Gastrocnemius medialis (tissue), 4 donors: ENCODE measurements at places on chromosomes 1 and 21. TPM values are rescaled to one million over a fixed set of nuclear protein-coding genes. Genes with fewer than 3 reads are reported as not detected.

The C1QA gene
- total RNA-seq, result 64.4 TPM

The FBXO2 gene
- 6.1 TPM for total RNA-seq

The THEMIS2 gene
- 7.4 TPM for total RNA-seq

The EDEM3 gene
- total RNA-seq, result 51.1 TPM

The TEDDM1 gene
- total RNA-seq, result not detected

DNA sequence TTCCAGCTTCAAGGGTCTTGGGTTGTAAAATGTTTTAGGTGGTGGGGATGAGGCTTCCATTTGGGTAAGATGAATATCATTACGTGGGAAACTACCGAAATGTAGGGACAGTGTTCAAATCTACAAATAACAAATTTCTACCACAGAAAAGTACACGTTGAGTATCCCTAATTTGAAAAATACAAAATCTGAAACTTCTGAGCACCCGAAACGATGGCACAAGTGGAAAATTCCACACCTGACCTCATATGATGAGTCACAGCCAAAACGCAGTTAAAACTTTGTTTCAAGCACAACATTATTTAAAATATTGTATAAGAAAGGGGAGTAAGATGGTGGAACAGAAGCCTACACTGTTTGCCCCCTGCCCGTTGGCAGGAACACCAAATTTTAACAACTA, 8.8 kb upstream of the HENMT1 start:
- no peaks in the 10 kb centered on the region for H3K4me1 ChIP-seq
- H3K27ac ChIP-seq, result no peak overlapping the region
- H3K27me3 ChIP-seq, result no peaks in the 10 kb centered on the region
- no peak for DNase-seq
- no peaks in the 10 kb centered on the region for H3K36me3 ChIP-seq
- no peak overlapping the region for H3K4me3 ChIP-seq

- no peak overlapping the region for H3K4me3 ChIP-seq
- DNase-seq, result no peak
- no peaks in the 10 kb centered on the region for H3K36me3 ChIP-seq
- H3K4me1 ChIP-seq, result no peaks in the 10 kb centered on the region
Observed at GRCh38 chr1:931380-932172, 7.9 kb downstream of the SAMD11 start.

- no peaks in the 10 kb centered on the region for H3K36me3 ChIP-seq
- DNase-seq, result no peak
- no peaks in the 10 kb centered on the region for H3K27me3 ChIP-seq
- no peak overlapping the region for H3K4me3 ChIP-seq
Observed at GRCh38 chr1:87939444-87939843, 610.8 kb downstream of the LMO4 start.

DNA sequence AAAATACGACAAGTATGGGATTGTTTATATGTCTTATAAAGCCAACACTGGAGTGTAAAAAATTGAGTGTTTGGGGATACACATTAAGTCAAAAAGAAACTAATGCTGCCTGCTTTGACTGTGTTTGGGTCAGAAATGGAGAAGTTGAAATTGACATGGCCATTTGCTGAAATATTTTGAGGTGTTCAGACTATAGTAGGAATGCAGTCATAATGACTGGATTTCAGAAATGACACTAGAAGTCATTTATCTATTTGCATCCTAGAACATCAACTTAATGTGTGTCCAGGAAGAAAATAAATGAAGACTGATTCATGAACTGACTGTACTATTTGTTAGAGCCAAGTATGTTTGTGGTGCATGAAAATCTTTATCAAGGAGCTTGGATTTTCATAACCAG, 28.4 kb downstream of the RASAL2 start:
- no peaks in the 10 kb centered on the region for H3K36me3 ChIP-seq
- no peaks in the 10 kb centered on the region for H3K4me1 ChIP-seq
- H3K4me3 ChIP-seq, result no peak overlapping the region
- H3K27me3 ChIP-seq, result no peaks in the 10 kb centered on the region
- H3K27ac ChIP-seq, result no peak overlapping the region

GRCh38 chr21:15775291-15775690, 45.5 kb downstream of the USP25 start:
- DNase-seq, result no peak
- no peak overlapping the region for H3K4me3 ChIP-seq
- no peaks in the 10 kb centered on the region for H3K27me3 ChIP-seq
- H3K4me1 ChIP-seq, result peaks cover 68% of the 10 kb centered on the region

DNA sequence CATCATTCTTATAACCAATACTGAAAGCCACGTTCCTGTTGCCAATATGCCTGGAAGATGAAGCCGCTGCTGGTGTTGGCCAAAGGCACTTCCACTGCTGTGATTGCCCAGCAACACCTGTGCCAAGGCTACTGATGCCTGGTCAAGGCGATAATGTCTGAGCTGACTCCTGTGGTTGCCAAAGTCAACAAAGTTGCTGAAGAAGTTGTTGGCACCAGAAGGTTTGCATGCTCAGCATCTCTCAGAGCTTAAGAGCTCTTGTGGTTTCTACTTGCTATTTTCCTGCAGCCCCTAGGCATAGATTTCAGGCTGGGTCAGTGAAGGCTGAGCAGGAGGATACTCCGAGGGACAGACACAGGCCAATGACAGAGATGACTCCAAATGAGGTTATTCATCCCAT, 63.4 kb upstream of the RAB3GAP2 start:
- no peaks in the 10 kb centered on the region for H3K36me3 ChIP-seq

GRCh38 chr1:68826836-68827235, 330.0 kb upstream of the DEPDC1 start:
- no peaks in the 10 kb centered on the region for H3K27me3 ChIP-seq
- no peaks in the 10 kb centered on the region for H3K36me3 ChIP-seq
- H3K4me3 ChIP-seq, result no peak overlapping the region
- H3K27ac ChIP-seq, result no peak overlapping the region

DNA sequence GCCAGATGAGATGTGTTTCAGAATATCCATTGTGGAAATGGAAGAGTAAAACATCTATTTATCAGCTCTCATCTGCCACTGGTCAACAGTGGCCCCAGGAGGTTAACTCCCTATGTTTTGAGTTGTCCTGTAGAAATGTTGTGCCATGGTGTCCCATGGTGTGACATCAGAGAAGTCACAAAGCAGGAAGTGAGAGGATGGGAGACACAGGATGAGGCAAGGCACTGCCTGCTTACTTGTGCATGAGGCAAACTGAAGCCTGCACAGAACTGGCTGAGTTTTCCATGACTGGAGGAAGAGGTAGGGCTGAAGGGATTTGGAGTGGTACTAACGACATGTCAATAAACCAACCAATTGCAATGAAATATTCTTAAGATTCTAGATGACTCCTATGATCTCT, 131.5 kb upstream of the ZNF644 start:
- H3K27ac ChIP-seq, result no peak overlapping the region
- no peaks in the 10 kb centered on the region for H3K36me3 ChIP-seq
- H3K27me3 ChIP-seq, result no peaks in the 10 kb centered on the region
- DNase-seq, result no peak

DNA sequence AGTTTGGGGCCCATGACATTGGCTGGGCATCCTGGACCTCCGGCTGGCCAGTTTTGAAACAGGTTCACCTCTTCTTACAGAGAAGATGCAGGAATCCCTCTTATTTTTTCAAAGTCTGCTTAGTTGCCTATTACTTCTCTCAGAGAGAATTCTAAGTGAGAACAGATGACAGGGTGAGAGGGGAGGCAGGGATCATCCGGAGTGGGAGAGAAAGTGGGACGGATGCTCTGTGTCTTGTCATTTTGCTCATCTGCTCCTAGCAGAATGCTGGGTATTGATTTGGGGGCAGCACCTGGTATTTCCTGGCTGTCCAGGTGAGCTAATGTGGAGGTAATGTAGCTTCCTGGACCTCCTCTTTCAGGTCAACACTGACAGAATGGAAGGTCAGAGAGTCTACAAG, 32.4 kb downstream of the GNG4 start:
- H3K27me3 ChIP-seq, result no peaks in the 10 kb centered on the region
- no peaks in the 10 kb centered on the region for H3K4me1 ChIP-seq
- H3K36me3 ChIP-seq, result no peaks in the 10 kb centered on the region
- no peak for DNase-seq
- H3K27ac ChIP-seq, result no peak overlapping the region
- no peak overlapping the region for H3K4me3 ChIP-seq

GRCh38 chr1:230568676-230569075, 73.6 kb upstream of the COG2 start:
- H3K4me1 ChIP-seq, result no peaks in the 10 kb centered on the region
- no peak overlapping the region for H3K27ac ChIP-seq
- no peak for DNase-seq
- H3K4me3 ChIP-seq, result no peak overlapping the region
- no peaks in the 10 kb centered on the region for H3K27me3 ChIP-seq

DNA sequence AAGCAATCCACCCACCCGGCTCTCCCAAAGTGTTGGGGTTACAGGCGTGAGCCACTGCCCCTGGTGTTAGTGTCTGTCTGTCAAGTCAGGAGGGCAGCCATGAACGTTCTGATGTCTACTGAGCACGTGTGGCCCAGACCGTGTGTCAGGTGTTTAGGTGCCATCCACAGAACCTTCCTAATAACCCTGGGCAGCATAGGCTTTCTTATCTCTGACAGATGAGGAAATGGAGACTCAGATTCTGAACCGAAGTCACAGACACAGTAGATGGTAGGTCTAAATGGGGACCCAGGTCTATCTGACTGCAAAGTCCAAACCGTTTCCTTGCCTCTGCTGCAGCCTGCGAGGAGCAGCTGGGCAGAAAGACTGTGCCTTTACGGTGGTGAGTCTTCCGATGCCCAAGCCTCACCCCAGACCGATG, 622 bp upstream of the IL6R start:
- H3K4me3 ChIP-seq, result no peak overlapping the region
- no peaks in the 10 kb centered on the region for H3K27me3 ChIP-seq
- H3K36me3 ChIP-seq, result no peaks in the 10 kb centered on the region
- DNase-seq, result peak; percentile 28
- peaks cover 34% of the 10 kb centered on the region for H3K4me1 ChIP-seq
- peak overlapping the region; percentile 99 for H3K27ac ChIP-seq

- no peak overlapping the region for H3K4me3 ChIP-seq
- no peaks in the 10 kb centered on the region for H3K36me3 ChIP-seq
- no peaks in the 10 kb centered on the region for H3K27me3 ChIP-seq
- no peak for DNase-seq
Observed at GRCh38 chr1:41259221-41259620, 17.1 kb upstream of the SCMH1 start.

GRCh38 chr1:201094832-201095231, 17.4 kb downstream of the CACNA1S start:
- no peak overlapping the region for H3K4me3 ChIP-seq
- H3K36me3 ChIP-seq, result no peaks in the 10 kb centered on the region
- DNase-seq, result peak; percentile 77
- peak overlapping the region; percentile 97 for H3K27ac ChIP-seq

DNA sequence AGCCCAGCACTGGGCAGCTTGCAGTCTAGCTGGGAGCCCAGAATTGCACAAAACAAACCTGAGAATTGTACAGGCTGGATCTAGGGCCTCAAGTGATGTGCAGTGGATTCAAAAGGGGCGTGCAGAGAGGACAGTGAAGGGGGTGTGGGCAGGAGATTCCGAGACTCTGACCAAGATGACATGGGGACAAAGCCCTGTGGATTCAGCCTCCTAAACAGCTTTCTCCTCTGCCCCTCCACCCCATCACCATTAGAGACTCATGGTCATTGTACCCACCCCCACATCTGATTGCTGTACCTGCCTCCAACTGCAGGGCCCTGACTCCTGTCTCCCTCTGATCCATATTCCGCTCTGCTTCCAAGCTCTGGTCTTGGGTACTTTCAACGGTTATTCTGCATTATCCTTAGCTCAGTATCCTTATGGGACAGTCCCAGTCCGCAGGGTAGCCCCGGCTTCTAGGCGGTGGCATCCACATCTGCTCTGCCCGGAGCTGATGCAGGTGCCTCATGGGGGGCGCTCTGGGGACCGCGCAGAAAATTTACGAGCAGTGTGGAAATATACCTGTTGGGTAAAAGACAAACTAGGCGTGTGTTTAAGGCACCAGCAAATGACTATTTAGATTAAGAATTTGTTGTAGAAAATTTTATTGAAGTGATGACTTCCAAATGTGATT, 1.7 kb upstream of the BMP8A start:
- peaks cover 30% of the 10 kb centered on the region for H3K36me3 ChIP-seq
- no peak overlapping the region for H3K4me3 ChIP-seq
- DNase-seq, result no peak
- peaks cover 19% of the 10 kb centered on the region for H3K27me3 ChIP-seq
- H3K27ac ChIP-seq, result no peak overlapping the region

- H3K4me1 ChIP-seq, result peaks cover 7% of the 10 kb centered on the region
- no peaks in the 10 kb centered on the region for H3K36me3 ChIP-seq
- no peak for DNase-seq
- no peak overlapping the region for H3K4me3 ChIP-seq
Observed at GRCh38 chr21:34189506-34189905, 116.1 kb downstream of the MRPS6 start.
